ENCODE measurements at places on chromosomes 3 and 15.

- DNase-seq: no peak
Measured at GRCh38 chr15:41907141-41907540, 13.3 kb upstream of the SPTBN5 start.

GRCh38 chr15:73079565-73079964 is 27.3 kb downstream of the NEO1 start:
- DNase-seq: no peak

DNA sequence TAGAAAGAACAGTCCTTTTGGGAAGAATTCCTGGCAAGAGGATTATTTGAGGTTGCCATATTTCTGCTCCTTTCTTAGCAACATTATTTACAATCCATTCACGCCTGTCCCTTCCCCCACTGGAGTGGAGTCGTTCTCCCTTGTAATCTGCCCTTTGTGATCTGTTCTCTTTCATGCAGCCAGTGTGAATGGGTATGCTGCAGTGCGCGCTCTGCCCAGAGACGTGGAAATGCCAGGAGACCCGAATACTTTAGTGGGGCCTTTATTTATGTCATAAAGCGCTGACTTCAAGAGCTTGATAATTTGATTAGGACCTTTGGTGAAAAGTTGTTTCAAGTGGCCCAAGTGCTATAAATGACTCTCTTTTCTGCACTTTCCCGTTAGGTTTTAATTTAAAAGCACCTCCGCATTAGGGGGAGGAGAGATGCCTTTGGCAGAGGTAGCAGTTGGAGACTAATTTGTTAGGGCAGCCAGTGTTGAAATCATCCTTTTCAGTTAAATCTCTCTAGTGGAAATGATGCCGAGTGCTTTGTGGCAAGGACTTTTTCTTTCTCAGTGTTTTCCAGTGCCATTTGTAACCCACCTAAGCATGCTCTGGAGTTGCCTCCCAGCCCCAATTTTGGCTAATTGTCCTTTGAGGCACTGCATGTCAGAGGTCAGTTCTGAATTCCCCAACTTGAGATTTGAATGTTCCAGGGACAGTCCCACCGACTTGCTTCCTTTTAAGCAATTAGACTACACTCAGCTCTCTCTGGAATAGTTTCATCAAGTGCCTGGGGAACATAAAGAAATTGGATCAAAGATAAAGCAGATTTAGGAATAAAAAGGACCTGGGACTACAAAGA is 52.4 kb downstream of the PSMD6 start:
- no peak for DNase-seq

DNA sequence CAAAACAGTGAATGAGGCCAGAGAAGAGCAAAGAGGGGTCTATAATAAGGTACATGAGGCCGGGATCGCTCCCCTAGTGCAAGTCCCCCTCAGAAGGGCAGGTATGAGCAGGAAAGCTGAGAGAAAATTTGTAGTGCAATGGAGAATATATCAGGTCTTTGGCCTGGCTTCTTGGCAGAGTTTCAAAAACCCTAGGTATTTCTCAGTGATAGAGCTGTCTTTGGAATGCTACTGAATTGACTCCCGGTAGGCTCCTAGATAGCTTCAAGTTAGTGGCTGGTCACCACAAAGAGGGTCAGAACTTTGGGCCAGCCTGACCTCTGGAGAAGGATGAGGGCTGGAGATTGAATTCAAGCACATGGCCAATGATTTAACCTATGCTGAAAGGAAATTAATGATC is 30.6 kb upstream of the OXTR start:
- DNase-seq: no peak
